ENCODE measurements at places on chromosomes 5 and 9.

- DNase-seq = no peak
Observed at GRCh38 chr9:87787735-87788134, 61.8 kb downstream of the CTSL start.

DNA sequence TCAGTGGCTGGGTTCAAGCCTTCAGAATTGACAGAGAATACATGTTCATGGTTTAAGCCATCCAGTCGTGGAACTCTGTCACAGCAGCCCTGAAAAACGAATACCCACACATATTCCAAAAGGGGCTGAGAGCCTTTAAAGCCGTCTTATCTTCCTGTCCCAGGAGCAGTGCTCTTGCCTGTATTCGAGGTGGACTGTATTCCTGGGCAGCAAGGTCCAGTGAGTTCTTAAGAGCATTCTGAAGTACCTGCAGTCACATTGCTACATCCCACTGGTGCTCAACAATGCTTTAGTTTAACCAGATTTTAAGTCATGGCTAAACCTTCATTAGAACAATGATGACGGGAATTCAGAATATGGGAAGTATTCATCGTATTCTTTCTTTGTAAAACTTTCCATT is 380.7 kb upstream of the KLF4 start:
- DNase-seq = no peak

GRCh38 chr5:123708074-123708806 is 196.3 kb downstream of the CSNK1G3 start:
- no peak for DNase-seq

DNA sequence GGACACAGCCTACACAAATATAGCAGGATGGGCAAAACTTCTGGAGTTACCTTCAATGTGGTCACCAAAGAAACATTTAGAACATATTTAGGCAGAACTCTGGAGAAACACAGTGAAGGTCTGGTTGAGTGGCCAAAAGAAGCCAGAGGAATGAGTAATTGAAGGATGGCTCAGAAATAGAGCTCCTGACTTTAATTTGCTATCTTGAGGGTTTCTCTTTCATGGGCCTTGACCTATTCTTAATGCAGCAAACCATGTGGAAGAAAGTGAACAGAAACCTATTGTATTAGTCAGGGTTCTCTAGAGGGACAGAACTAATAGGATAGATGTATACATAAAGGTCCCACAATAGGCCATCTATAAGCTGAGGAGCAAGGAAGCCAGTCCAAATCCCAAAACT is 650.5 kb downstream of the ACTL7B start:
- DNase-seq = no peak

DNA sequence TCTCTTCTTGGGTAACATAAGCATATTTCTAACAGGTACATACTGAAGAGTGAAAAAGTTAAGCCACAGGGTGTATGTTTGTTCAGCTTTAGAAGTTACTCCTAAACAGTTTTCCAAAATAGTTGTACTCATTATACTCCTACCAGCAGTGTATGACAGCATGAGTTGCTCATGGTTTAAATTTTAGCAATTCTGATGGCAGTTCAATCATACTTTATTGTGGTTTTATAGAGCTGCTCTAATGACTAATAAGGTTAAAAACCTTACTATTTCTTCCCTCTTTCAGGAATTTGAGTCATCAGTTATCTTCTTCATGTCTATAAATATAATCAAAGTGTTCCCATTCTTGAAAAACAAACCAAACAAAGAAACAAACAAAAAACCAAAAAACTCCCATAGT is 81.5 kb downstream of the CAAP1 start:
- no peak for DNase-seq

Data from CD4-positive, alpha-beta T cell treated with Interleukin-6 at 100 ng/mL for 8 hours (primary cell).